ENCODE measurements at places on chromosomes 2 and 18. TPM values are rescaled to one million over a fixed set of nuclear protein-coding genes. Genes with fewer than 3 reads are reported as not detected.

The SLC14A1 gene
- 1.5 TPM for polyA plus RNA-seq

The ONECUT2 gene
- polyA plus RNA-seq, result 0.12 TPM

The SLC9A2 gene
- 7.5 TPM for polyA plus RNA-seq

The CFC1 gene
- polyA plus RNA-seq, result not detected

Data from renal cortex interstitium (tissue), 15 donors.